ENCODE measurements at places on chromosomes 12 and 14.

DNA sequence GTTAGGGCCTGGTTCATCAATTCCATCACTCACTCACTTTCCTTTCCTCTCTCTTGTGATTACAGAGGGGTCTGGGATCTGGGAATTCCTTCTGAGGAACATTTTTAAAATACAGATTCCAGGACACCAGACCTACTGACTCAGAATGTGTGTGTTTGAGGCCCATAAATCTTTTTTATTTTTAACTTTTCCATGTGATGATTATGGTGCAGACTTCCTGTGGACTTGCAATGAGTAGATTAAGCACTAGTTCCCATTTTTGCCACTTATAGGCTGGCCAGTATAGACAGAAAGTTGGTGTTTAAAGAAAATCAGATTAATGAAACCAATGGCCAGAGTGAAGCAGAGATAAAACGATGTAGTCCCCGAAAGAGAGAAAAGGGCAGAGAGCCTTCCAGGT is 28.1 kb downstream of the SLC41A2 start:
- no peak for DNase-seq

DNA sequence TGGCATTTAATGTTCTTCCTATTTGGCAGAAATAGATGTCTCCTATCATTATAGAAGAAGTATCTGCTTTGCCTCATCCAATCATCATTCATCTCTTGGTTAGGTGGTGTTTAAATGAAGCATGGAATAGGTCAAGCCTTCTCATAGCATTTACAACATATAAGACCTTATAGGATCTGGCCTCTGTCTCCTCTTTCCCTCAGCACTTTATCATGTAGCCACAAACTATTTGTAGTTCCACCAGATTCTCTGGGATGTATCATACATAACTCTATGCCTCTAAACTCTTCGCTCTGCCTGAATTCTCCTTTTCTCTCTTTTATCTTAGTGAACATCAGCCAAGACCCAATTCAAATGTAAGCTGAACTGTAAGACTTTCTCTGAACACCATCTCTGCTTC is 20.7 kb downstream of the NAA25 start:
- no peak for DNase-seq

GRCh38 chr12:128313931-128314330 is 47.0 kb downstream of the TMEM132C start:
- no peak for DNase-seq

DNA sequence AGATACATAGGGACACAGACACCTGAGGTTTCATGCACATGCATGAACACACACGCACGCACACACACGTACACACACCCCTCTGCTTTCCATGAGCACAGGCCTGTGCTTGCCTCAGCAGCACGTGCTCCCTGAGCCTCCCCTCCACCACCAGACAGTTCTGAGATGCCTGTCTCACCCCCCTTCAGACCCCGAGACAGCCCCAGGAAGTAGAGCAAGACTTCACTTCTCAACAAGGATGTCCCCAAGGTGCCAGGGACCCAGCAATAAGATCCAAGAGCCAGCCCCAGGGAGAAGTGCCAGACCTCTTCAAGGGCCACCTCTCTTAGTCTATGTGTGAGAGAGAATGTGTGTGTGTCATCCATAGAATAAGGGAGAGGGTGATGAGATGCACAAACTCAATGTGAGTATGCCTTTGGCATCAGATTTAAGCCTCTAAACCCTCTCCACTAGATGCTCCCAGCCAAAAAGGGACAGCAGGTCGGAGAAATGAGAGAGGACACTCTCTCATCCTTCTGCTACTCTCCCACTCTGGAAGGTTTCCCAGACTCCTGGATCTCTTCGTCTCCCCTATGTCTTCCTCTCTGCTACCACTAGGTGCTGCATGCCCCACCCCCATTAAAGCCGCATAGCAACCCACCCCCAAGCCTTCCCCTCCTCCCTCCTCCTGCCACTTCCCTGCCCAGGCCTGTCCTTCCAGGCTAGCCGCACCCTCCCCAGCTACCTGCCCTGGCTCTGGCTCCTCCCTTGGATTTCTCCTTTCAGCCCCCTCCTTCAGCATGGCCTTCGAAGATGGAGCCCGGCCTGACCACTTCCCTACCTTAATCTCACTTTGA is 7.7 kb downstream of the RARG start:
- DNase-seq, result no peak

DNA sequence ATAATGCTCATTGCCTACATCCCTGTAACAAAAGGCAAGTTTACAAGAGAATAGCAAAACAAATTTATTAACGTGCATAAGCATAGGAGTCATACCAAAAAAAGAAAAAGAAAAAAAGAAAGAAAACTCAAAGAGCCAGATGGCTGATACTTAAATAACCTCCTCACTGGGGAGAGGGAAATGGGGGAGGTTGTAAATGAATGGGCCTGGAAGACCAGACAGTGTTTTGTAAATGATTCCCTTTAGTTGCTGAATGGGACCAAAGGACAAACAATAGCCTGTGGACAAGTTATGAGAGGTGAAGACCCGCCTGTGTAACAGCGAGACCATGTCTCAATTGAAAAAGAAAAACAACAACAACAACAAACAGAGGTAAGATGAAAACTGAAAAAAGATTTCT is 35.3 kb downstream of the CAPS2 start:
- no peak for DNase-seq

DNA sequence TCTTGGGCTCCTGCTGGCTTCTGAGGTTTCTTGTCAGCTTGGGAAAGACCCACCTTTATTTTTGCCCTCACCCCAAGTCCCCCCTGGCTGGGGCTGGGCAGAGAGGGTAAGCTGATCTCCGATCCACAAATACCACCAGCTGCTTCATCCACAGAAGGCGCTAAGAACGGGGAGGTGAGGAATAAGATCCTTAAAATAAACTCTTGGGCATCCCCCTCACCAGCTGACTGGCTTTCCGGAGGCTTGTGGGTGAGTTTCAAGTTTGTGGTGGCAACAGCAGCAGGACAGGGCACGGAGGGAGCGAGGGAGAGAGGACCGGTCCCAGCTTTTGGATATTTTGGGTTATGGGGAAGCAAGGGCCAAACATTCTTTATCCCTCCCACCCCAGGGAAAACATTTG is 20.8 kb upstream of the HSPB8 start:
- no peak for DNase-seq

DNA sequence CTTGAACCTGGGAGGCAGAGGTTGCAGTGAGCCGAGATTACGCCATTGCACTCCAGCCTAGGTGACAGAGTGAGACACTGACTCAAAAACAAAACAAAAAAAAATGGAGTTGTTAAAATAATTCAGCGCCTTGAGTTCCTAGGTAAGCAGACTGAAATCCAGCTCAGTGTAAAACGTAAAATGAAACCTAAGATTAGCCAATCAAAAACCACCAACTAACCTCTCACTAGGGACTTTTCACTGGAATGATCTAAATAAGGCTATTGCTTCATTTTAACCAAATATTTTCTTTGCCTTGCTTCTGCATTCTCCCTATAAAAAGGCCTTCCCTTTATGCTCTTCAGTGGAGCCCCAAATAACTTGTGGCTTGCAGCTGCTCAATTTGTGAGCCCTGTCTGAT is 91.6 kb upstream of the HIF1A start:
- DNase-seq, result no peak

- DNase-seq, result no peak
Measured at GRCh38 chr12:130087222-130087621, 75.0 kb upstream of the FZD10 start.

DNA sequence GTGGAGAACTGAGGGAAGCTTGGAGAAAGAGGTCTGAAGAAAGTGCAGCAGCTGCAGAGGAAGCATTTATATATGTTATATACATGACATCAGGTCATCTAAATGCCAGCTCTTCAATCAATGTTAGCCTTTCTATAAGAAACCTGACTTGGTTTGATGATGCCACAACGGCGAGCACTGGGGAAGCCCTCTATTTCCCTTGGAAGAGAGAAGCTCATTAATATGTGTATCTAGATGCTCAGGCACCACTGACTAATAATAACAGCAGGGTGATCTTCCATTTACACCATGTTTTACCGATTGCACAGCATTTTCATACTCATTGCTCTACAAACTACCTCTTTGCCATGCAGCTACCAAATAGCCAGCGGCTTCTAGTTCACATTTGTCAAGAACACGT is 811 bp downstream of the ACYP1 start:
- no peak for DNase-seq

GRCh38 chr14:23372509-23372908 is at the start of gene IL25:
TSS of gene IL25 (plus strand) at chr14:23372809.
- no peak for DNase-seq

- DNase-seq, result no peak
Measured at GRCh38 chr12:115632308-115632707, 645.2 kb downstream of the MED13L start.

GRCh38 chr14:24037658-24038037 is 14.2 kb upstream of the CARMIL3 start:
- no peak for DNase-seq

DNA sequence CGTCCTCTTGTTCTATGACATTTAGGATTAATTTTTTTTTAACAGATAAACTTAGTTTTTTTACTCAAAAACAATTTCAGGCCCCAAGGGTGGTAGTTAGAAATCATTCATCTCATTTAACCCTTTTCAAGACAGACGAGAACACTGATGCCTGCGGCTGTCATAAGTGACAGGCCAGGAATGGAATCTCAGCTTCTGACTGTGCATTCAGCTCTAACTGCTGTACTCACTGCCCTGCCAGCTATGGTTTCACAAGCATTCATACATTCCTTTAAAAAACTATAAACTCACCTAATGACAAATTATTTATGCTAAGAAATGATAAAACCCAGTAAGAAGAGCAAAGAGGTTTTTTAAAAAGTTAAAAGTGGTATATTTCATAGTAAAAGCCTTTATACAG is 8.8 kb downstream of the DENND5B start:
- no peak for DNase-seq

GRCh38 chr12:12903642-12904609 is 12.6 kb downstream of the GPRC5A start:
- no peak for DNase-seq

- no peak for DNase-seq
Measured at GRCh38 chr12:110234331-110234751, 46.7 kb upstream of the ATP2A2 start.

GRCh38 chr14:101370593-101371569 is 190.4 kb upstream of the DIO3 start:
- no peak for DNase-seq

- no peak for DNase-seq
Measured at GRCh38 chr12:10242539-10242938, 29.9 kb downstream of the GABARAPL1 start.

- no peak for DNase-seq
Measured at GRCh38 chr12:22766911-22767420, 142.0 kb downstream of the ETNK1 start.

DNA sequence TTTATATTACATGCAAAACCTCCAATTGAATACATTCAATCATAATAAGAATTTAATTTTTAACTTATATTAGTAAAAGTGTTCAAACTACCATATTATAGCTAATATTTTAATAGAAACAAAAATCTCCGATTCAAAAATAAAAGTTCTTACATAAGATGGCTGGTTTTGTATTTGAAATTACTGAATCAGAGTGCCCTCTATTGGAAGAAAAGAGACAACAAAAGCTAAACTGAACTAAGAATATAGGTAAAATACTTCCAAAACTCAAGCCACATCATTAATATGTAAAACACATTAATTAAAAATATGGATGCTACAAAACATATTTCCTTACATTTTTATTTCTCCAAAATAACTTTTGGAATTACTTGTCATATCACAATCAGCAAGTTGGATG is 120.3 kb downstream of the GARIN6 start:
- no peak for DNase-seq

Data from KG1 (cell line).